ENCODE measurements at places on chromosomes 4 and X.
A peak's percentile ranks its signal among the peaks of the same experiment; 100 is the strongest.

GRCh38 chrX:46262304-46262703 is 282.9 kb downstream of the ZNF674 start:
- DNase-seq = no peak

DNA sequence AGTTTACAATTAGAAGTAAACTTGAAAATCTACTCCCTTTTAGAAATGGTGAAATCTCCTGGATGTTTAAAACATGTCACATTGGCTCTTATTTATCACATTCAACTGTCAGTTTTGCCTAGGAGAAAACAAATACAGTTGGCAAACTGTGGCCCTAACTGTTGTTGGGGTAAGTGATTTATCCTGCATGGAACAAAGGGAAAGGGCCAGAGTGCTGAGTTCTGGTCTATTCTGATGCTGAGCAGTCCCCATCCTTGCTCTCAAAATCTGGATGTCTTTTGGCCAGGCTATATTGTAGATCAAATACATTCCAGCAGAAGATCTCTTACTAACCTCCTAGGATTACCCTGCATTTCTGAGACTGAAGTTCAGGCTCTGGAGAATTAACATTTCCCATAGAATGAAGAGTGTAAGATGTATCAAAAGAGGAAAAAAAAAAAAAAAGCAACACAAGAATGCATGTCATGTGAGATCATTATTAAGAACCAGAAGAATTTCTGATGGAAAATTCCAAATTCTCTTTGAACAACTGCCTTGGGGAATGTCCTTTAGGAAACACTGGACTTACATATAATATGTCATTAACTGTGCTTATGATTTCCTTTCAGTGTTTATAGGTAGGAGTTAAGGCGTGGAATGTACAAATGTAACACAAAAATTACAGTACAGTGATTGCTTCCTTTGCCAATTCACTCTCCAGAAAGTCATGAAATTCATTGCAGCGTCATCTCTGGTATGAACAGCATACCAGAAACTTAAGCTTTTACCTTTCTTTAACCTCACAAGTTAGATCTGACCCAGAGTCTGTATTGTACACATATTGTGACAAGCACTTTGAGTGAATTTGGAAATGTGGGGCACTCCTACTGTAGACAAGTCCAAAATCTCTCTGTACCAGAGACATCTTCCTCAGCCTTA is 1012.5 kb upstream of the LCORL start:
- DNase-seq = no peak

GRCh38 chr4:54961357-54961975 is 163.9 kb downstream of the KDR start:
- DNase-seq = no peak

- no peak for DNase-seq
These were observed 514.7 kb upstream of the SPANXN1 start for GRCh38 chrX:144732588-144732987.

DNA sequence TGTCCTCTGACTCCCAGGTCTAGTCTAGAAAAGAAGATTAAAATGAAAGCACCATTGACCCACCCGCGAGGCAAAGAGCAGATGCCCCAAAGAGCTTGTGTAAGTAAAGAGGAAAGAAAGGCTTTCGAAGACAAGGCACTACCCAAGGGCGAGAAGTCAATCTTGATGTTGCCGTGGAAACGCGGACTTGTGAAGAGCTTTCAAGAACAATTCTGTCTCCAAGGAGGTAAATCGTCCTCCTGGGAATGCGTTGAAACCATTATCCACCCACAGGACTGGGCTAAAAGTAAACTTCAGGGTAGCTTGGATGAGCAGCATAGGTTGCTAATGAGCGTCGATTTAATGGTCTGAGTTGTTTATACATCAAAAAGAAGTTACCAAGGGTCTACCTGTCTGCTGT is 189.3 kb downstream of the DHRSX start:
- no peak for DNase-seq

DNA sequence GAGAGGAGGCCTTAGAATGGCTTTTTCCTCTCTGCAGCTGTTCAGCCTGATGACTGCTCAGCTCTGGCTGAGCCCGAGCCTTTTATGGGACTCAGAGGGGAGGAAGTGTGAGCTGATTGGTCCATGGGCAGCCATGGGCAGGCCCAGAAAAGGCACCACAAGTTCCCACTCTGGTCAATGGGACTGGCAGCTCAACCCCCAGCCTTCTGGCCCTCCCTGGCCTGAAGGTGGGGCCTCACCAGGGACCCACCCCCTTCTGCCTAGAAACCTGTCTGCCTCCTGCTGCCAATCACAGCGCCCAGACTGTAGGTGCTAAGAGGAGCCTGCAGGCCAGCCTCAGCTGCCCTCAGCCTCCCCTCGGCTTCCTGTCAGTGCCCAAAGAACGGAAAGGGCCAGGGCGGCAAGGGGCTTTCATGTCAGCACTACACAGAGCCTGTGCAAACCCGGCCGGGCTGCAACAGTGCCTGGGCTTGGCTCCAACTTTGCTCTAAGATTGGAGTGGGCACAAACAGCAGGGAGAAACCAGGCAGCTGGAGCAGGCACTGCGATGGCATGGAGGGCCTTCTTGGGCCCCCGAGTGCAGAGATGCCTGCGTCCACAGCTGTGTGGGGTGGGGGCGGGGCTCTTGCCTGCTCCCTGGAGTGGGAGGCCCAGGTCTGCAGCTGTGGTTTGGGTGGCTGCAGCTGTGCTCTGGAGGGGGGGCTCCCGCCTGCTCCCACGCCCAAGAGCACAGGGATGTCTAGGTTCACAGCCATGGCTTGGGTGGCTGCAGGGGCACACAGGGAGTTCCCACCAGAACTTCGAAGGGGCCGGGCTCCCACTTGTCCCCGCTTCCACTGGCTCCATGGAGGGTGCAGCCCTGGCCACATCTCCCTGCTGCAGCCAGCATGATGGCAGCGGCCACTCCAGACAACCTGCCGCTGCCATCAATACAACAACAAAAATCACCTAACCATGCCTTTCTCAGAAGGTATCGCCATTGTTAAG is 92.6 kb downstream of the NXF2 start:
- no peak for DNase-seq

- DNase-seq = no peak
These were observed 255.6 kb downstream of the NDST4 start for GRCh38 chr4:114857831-114858230.

- no peak for DNase-seq
These were observed 31.0 kb upstream of the PDE5A start for GRCh38 chr4:119659576-119659975.

GRCh38 chrX:65407157-65407626 is 127.4 kb downstream of the LAS1L start:
- no peak for DNase-seq

DNA sequence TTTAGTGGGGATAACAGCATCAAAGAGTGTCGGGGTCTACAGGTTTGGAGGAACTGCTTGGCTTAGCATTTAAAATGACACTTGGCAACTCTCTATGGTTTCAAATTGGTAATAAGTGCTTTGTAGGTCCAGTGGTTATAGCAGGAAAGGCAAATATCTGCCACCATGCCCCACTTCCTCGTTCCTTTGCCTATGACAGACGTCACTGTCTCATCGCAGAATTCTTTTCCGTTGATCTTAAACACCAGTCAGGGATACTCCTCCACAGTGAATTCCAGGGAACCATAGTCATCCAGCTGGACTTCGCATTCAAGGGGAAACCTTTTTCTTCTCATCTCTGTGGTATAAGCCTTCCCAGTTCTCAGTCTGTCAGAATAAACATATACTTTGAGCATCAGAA is 319.1 kb downstream of the GPAT3 start:
- DNase-seq = no peak

DNA sequence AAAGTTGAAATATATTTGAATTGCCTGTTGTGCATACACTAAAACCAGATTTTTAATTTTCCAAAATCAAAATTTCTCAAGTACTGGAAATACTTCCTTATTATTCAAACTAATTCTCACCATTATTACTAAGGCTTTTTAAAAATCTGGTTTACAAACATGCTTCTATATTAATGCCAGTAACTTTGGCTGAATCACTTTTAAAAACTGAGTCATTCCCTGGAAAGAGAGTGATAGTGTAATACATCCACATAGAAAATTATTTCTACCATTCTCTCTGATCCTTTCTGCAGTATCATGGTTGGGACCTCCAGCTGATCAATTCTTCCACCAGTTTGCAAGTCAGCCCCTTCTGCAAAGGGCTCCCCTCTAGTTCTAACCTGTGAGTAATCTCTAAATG is 165.3 kb upstream of the FAM241A start:
- DNase-seq = no peak

GRCh38 chr4:176188654-176189053 is 6.7 kb downstream of the SPATA4 start:
- DNase-seq = no peak

DNA sequence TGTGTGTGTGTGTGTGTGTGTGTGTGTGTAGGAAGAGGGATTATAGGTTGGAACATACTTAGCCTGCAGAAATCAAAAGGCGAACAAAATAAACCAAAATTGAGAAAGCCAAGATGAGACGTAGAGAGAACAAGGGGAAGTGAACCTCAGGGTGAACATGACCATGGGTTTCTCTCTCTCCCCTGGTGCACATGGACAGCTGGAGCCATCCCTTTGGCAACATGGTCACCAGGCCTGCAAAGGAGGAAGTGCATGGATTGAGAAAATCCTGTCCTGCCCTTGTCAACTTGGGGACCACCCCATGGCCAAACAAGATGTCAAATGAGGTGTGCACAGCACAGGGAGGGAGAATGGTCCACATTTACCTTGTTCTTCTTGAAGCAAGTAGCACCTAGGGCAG is 23.1 kb downstream of the LGI2 start:
- peak; percentile 25 for DNase-seq

DNA sequence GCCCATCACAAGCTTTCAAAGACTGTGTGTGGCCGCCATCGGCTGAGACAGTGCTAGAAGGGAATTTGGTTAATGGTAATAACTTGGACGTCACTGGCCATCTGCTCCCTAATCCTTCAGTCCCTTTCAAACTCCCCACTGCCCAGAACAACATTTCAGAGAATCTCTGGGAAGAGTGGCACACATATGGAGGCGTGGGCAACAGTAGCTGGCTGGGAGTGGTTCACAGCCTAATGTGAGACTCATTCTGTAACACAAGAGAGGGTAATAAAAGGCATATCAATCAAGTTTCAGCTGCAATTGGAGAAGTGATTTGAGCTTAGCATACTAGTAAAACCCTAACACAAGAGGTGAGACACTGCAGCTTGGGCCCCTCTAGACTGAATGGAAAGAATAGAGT is 15.4 kb downstream of the SMIM10 start:
- DNase-seq = no peak

GRCh38 chrX:150558424-150558823 is 10.0 kb upstream of the MTM1 start:
- no peak for DNase-seq

DNA sequence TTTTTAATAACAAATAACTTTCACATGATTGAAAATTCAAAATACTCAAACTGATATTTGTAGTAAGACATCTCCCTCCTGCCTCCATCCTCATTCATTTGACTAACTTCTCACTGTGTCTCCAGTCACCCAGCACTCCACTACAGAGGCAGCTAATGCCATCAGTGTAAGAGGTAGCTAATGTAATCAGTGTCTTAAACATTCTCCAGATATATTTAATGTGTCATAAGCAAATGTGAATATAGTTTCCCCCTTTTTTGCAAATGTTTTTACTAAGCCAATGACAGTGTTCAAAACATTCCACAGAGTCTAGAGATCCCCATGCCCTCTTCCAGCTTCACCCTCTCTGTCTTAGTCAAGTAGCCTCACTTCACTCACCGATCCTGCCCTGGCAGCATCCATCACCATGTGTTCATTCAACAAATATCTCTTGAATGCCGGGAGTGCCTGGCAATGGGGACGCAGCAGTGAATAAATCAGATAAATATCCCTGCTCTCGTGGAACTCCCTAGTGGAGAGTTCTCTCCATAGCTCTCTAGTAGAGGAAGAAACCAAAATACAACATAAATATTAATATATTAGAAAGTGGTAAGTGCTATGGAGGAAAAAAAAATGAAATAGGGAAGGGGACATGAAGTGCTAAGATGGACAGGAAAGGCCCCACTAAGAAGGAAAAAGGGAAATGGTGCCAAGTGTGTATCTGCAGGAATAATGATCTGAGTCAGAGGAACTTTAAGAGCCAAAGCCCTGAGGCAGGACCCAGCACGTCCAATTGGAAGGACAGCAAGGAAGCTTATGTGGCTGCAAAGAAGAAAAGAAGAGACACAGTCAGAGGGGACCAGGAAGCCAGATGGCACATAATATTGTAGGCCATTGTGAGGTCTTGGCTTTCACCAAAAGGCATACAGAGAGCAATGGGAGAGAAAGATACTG is 18.7 kb downstream of the SCFD2 start:
- DNase-seq = no peak

DNA sequence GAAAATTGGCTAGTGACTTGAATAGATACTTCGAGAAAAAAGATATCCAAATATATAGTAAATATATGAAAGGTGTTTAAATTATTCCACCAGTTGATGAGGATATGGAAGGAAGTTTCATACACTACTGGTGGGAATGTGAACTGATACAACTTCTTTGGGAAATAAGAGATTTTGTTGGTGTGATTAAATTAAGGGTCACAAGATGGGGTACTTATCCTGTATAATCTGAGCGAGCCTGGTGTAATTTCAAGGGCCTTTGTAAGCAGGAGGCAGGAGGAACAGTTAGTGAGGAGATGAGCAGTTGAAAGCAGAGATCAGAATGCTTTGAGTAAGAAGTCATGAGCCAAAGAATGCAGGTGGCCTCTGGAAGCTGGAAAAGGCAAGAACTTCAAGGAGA is 192.2 kb downstream of the KCTD8 start:
- no peak for DNase-seq

DNA sequence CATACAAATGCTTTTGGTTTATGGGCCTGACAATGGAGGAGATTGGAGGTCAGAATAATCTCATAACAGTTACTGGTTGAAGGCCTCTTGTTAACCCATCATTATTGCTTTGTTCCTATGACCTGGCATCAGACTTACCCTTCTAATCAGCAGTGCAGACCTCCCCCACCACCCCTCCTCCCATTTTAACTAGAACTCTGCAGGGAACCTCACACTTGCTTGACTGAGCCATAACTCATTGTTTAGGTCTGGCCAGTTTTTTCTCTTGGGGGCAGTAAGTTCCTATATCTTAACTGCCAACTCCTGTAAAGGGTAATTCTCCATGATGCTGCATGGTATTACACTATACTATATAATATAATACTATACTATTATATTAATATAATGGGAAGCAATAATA is 609.3 kb downstream of the IL1RAPL1 start:
- no peak for DNase-seq

GRCh38 chrX:44882635-44883034 is 9.6 kb downstream of the KDM6A start:
- DNase-seq = no peak

- no peak for DNase-seq
These were observed at the start of gene LRCH2 for GRCh38 chrX:115233497-115234455. Gene LRCH2 (minus strand): TSS chrX:115234096. CDS start chrX:115234041, 55 bp downstream.

GRCh38 chr4:47462799-47463234 is 685 bp downstream of the COMMD8 start:
- DNase-seq = no peak

GRCh38 chr4:73944061-73944875 is 37.6 kb downstream of the PF4 start:
- DNase-seq = no peak

DNA sequence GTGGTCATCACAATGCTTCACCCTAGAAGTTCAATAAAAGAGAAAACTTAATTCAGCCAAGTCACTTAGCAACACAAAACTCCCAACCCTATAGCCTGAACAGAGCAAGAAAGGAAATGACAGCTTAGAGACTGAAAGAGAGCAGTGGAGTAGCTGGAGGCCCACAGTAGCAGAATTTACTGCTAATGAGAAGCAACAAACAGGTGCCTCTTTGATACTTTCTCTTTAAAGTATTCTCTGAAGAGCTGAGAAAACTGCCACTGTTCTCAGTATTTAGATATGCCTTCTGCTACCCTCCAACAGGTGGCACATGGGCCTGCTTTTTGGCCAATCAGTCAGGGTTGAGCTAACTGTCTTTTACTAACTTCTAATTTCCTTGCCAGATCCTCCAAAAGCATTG is 240.0 kb downstream of the GPC3 start:
- DNase-seq = no peak
